ENCODE measurements at places on chromosomes 1 and 21.

GRCh38 chr1:211630236-211631081 is 45.0 kb downstream of the NEK2 start:
- DNase-seq, result no peak

DNA sequence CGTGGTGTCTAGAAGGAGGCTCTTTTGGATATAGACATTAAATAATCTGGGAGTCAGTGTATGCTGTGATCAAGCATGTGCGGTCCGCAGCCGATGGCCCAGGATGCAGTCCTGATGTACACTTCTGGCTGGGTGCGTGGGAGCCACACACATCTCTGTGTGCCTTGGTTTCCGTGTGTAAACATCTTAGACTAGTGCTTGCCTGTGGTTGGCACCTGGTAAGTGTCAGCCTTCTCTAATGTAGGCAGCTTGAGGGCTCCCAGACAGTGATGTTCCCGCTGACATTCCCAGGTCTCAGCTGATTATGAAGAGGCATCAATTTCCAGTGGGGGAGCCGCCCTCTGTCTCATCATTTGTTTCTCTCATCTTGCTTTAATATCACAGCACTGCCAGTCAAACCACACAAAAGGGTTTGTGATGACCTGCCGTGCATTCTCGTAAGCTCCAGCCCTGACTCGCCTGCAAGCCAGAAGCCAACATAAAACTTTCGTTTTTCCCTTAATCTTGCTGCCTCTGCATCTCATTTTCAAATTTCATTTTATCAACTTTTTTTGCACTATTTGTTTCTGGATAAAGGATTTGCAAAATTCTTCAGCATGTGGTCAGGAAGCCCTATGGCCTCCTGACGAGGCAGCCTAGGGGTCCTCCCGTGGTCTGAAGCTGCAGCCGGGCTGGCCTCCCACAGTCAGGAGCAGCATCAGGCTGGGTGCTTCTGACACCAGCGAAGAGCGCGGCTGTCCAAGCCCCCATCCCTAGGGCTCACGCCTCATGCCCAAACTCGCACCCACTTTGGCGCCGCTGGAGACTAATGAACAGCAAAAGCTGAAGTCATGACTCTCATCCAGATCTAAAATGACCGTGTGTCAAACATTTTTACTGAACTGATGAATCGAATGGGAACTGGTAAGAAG is 28.1 kb downstream of the PDE9A start:
- no peak for DNase-seq

DNA sequence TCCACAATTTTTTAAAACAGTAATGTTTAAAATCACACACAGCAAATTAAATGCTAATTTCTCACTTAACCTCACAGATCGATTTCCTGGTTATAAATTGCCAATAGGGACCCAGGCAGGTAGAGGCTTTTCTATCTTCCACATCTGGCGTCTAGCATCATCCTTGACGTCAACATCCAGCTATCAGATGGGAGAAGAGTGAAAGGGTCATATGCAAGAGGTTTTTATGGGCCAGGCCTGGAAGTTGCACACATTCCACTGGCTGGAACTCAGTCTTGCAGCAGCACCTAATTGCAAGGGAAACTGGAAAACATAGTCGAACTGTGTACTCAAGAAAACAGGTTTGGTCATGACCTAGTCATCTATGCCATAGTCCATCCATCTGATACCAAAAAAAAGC is 6.0 kb upstream of the EEIG2 start:
- DNase-seq, result no peak

DNA sequence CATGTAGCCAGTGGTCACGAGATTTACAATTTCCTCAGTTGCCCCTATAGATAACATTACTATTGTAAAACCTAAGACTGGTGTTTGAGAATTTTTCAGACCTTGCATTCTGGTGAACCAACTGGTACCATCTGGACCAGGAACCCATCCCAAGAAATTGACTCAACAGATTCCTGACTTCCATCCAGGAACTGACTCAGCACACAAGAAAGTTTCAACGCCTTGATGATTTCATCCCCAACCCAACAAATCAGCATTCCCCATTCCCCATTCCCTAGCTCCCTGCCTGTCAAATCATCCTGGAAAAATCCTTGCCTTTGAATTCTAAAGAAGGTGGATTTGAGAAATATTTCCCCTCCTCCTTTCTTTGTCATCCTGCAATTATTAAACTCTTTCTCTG is 529.8 kb upstream of the PRMT6 start:
- DNase-seq, result no peak

DNA sequence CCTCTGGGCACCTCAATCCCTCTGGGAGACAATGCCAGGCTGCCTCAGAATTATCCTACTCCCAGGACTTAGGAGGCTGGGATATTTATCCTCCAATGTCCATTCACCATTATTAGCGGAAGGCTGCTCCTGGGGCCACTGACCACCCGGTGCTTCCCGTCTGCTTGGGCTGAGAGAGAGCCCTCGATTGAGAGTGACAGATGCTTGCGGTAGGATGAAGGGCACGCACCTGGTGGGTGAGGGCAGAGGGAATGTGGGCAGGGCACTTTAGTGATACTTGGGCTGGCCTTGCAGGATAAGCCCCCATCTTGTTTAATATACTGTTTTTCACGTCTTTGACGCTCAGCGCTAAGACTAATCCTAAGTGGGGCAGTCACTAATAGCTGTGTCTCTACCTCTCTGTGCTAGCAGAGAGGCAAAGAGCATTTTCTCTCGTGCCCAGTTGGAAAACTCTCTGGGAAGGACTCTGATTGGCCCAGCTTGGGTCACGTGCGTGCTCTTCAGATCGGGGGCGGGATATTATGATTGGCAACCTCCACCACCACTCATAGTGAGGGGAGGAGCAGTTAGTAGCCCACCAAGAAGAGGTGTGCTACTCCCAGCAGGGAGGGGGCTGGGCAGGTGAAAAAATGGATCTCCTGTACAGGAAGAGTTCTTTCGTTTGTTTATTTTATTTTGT is 10.6 kb upstream of the PARS2 start:
- no peak for DNase-seq

DNA sequence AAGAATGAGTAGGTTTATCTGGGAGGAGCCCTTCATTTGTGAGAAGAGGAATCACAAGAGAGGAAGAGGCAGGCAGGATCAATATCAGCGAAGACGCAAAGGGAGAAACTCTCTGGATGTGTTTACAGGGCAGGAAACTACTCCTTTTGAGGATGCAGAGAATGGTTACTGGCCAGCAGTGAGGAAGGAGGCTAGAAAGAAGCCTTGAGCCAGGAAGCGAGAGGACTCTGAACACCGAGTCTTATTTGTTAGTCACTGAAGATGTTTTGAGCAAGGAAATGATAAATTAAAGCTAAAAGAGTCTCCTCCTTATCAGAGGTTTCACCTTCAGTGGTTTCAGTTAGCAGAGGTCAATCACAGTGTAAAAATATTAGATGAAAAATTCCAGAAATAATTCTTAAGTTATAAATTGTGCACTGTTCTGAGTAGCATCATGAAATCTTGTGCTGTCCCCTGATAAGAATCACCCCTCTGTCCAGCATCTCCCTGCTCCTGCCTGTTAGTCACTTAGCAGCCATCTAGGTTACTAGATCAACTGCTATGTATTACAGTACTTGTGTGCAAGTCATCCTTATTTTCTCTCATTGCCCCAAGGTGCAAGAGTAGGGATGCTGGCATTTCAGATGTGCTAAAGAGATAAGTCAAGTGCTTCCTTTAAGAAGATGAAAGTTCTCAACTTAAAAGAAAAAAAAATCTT is 43.5 kb downstream of the WLS start:
- DNase-seq, result no peak

DNA sequence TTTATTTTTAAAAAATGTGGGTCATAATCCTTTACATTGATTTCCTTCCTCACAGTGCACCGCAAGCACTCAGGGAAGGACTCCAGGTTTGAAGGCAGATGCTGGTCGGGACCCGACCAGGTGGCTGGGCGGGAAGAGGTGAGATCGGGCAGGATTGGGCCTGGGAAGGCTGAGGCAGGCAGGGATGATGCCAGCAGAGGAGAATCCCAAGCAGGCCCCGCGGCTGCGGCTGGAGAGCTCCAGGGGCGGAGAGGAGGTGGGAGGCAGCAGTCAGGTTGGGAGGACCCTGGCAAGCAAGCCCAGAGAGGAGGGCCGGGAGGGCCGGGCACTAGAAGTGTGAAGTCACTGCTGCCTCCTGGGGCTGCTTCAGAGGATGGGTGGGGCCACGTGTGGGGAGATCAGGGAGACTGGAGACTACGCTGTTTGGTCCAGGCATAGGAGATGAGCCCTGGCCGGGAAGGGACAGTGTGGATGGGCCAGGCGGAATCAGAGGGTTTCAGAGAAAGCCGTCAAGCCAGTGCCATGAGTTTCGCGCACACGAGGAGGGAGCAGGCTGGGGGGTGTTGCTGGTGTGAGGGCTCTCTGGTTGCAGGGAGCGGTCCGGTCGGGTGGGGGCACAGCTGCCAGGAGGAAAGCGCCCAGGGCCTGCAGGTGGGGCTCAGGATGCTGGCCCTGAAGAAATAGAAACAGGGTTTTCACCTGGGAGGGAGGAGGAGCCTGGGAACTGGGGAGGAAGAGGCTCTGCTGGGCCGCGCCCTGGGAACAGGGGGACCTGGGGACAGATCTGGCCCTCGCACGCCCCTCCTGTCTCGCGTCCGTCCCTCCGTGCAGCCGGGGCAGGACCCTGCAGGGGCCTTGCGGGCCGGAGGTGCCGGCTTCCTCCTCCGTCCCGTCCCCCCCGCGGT is 888 bp upstream of the COL18A1 start:
- no peak for DNase-seq

- DNase-seq, result no peak
These were observed 272.0 kb downstream of the PTPRC start for GRCh38 chr1:198910816-198911215.

DNA sequence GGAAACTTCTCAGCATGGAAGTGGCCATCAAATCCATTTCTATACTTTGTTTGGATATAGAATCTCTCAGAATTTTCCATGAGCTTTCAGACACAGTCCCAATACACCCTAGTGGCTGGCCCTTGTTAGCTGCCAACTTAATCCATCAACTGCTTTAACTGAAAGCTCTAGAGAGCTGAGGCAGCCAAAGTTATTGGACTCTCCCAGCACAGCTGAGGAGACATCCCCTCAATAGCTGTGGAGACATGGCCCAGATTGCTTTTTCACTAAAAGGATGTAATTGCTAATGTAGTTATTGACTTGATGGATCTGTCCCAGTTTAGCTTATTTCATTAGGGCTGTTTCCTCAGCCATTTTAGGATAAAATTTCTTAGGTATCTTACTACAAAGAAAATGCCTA is 94.8 kb upstream of the PRMT6 start:
- DNase-seq, result no peak

DNA sequence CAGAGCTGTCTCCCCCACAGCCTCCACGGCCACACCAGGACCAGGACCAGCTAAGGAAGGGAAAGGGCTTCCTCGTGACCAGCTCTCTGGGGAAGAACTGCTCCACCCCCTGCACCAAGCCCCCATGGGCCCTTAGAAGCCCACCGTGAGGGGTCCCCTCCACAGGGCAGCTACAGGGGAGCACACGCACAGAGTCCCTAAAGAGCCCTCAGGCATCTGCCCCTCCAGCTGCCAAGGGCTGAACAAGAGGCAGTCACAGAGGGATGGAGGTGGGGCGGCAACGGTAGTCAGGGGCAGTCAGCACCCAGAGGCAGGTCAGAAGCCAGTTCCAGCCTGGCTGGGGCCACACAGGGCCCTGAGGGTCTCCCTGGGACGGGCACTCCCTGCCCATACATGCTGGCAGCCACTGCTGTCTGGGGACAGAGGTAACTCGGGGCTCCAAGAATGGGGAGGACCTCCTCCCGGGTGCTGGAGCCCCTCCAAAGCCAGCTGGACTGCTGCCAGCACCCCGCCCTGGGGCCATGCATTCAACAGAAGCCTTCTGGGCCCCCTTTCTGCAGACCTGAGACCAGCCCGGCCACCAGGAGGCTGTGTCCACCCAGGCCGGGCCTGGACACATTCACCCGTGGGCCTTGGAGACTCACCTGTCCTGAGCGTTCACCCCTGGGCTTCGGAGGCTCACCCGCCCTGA is 18.7 kb downstream of the SLC19A1 start:
- no peak for DNase-seq

- no peak for DNase-seq
These were observed 257.9 kb upstream of the AJAP1 start for GRCh38 chr1:4396551-4396950.

DNA sequence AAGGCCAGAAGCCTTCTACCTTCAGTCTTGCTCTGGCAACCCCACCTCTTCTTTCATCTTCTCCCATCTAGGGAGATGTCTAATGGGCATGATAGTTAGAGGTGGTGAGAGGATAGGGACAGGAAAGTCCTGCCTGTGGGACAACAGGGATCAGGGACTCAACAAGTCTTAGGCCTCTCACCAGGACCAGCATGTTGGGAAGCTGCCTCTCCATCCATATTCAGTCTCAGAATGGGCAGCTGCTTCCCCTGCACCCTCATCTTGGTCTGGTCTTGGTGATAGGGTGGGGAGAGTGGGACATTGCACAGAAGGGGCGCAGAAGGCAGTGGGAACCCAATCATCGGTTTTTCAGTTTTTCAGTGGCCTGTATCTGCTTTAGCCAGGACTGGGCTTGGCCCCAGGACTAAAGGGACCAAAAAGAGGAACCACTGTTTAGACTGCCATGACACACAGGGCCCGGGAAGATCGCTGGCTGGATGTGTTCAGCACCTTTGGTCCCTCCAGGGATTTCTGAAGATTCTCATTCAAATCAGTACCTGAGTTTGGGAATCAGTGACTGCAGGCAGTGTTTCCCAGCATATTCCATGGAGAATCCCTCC is 12.7 kb downstream of the RHEX start:
- no peak for DNase-seq

- DNase-seq, result no peak
These were observed 548 bp upstream of the SLC25A33 start for GRCh38 chr1:9538669-9539164.

GRCh38 chr1:115746021-115746690 is 22.4 kb downstream of the CASQ2 start:
- no peak for DNase-seq

DNA sequence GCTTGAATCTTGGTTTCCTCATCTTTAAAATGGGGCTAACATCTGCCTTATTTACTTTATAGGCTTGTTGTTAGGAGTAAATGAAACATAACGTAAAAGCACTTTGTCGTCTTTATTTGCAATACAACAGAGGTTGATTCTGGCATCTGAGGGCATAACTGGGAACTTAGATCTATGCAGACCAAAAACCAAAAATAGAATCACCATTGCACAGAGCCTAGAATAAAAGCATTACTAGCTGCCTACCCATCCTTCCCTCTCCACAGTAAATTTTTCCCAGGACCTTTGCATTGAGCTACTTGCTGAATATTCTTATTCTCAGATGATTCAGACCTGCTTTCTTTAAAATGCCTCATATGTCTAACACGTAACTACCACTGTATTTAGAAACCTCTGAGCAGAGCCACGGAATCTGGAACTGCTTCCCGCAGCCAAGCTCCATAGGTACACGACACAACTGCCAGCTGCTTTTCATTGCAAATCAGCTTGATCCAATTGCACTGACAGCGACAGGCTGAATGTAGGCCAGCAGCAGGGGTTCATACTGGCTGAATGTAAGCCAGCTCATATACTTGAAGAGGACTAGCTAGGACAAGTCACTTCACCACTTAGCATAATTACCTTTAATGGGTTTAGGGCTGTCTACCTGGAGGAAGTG is 33.2 kb upstream of the SERBP1 start:
- DNase-seq, result no peak

GRCh38 chr1:8461351-8462110 is 143.6 kb downstream of the SLC45A1 start:
- DNase-seq, result no peak
